ENCODE measurements at places on chromosomes 3 and 15. TPM values are rescaled to one million over a fixed set of nuclear protein-coding genes. Genes with fewer than 3 reads are reported as not detected.

The EXOSC7 gene
- 36.2 TPM for total RNA-seq

The RBPMS2 gene
- total RNA-seq, result 4.5 TPM

The FES gene
- 48.0 TPM for total RNA-seq

DNA sequence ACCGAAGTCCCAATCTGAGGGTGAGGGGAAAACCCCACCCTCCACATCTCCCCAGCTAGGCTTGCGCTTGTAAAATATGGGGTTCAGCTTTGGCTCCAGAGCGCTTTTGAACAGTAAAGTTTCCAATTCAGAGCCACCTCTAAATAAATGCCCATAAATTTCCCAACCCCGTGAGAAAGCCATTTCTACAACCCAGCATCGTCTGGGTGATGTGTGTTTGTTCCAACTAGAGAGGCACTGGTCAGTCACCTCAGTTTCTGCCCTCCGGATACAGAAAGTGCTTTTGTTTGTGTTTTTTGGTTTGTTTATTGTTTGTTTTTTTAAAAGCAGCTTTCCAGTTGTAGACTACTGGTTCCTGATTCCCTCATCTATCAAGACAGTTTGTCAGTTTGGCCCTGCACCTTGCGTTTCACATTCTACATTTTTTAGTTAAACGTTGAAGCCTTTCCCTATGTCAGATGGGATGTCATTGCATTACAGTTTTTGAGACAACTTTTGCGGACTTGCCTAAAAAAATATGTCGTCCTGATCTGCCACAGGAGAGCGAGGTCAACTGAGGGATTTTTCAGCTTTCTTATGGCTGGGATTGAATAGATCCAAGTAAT is 15.0 kb upstream of the SOX2 start:
- H3K36me3 ChIP-seq, result no peaks in the 10 kb centered on the region
- no peak overlapping the region for H3K27ac ChIP-seq
- peaks cover 16% of the 10 kb centered on the region for H3K4me1 ChIP-seq
- H3K27me3 ChIP-seq, result peaks cover 67% of the 10 kb centered on the region
- no peak overlapping the region for H3K4me3 ChIP-seq

DNA sequence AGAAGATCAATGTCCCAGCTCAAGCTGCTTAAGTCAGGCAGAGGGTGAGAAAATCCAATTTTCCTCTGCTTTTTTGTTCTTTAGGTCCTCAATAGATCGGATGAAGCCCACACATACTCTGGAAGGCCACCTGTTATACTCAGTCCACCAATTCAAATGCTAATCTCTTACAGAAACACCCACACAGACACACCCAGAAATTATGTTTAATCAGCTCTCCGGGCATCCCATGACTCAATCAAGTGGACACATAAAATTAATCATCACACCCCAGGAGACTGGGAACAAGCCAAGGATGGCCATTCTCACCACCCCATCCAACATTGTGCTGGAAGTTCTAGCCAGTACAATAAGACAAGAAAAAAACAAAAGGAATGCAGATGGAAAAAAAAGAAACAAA is 67.8 kb upstream of the SLC24A5 start:
- DNase-seq, result no peak
- no peak overlapping the region for H3K4me3 ChIP-seq
- peaks cover 2% of the 10 kb centered on the region for H3K4me1 ChIP-seq
- no peaks in the 10 kb centered on the region for H3K27me3 ChIP-seq
- H3K27ac ChIP-seq, result no peak overlapping the region

- no peaks in the 10 kb centered on the region for H3K27me3 ChIP-seq
- no peaks in the 10 kb centered on the region for H3K36me3 ChIP-seq
- DNase-seq, result no peak
- peaks cover 44% of the 10 kb centered on the region for H3K4me1 ChIP-seq
- H3K4me3 ChIP-seq, result no peak overlapping the region
- H3K27ac ChIP-seq, result peak overlapping the region; percentile 66
Measured at GRCh38 chr3:50444213-50444612, 59.2 kb downstream of the CACNA2D2 start.

- H3K4me1 ChIP-seq, result no peaks in the 10 kb centered on the region
- H3K36me3 ChIP-seq, result no peaks in the 10 kb centered on the region
- H3K27ac ChIP-seq, result no peak overlapping the region
- DNase-seq, result no peak
- H3K4me3 ChIP-seq, result no peak overlapping the region
Measured at GRCh38 chr15:80087104-80087503, 27.6 kb downstream of the ZFAND6 start.

DNA sequence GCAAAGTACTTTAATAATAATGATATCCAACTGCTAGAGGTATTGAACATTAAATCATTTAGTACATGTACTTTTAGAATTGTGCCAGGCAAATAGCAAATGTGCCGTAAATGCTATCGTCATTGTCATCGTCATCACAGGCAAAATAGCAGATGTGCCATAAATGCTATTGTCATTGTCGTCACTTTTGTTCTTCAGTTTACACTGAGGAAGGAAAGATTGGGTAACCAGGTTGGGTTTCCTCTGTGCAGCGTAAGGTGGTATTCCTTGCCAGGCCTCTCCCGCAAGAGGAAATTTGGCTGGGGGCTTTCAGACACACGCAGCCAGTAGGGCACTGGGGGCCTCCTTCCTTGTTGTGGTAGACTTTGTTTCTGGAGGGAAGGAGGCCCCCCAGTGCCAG is 26.4 kb downstream of the ABHD17C start:
- H3K4me1 ChIP-seq, result peaks cover 8% of the 10 kb centered on the region
- peak overlapping the region; percentile 21 for H3K27ac ChIP-seq
- H3K36me3 ChIP-seq, result no peaks in the 10 kb centered on the region
- DNase-seq, result no peak
- no peak overlapping the region for H3K4me3 ChIP-seq
- no peaks in the 10 kb centered on the region for H3K27me3 ChIP-seq

DNA sequence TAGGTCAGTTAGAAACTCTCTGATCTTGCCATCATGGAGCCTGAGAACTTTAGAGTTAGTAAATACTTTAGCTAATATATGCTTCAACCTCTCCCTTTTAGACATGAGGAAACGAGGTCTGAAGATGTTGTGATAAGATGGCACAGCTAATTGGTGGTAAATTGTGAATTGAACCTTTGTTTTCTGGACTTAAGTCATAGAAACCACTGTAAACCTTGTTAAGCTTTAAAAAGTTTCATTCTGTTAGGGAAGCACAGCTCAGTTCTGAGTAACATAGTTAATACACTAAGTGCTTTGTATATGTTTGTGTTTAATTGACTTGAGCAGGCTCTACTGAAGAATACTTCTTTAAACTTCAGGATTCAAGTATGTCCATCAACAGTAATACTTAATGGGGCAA is 108.6 kb downstream of the AKAP13 start:
- no peaks in the 10 kb centered on the region for H3K27me3 ChIP-seq
- no peak overlapping the region for H3K4me3 ChIP-seq
- H3K36me3 ChIP-seq, result no peaks in the 10 kb centered on the region
- H3K27ac ChIP-seq, result no peak overlapping the region
- peaks cover 14% of the 10 kb centered on the region for H3K4me1 ChIP-seq

DNA sequence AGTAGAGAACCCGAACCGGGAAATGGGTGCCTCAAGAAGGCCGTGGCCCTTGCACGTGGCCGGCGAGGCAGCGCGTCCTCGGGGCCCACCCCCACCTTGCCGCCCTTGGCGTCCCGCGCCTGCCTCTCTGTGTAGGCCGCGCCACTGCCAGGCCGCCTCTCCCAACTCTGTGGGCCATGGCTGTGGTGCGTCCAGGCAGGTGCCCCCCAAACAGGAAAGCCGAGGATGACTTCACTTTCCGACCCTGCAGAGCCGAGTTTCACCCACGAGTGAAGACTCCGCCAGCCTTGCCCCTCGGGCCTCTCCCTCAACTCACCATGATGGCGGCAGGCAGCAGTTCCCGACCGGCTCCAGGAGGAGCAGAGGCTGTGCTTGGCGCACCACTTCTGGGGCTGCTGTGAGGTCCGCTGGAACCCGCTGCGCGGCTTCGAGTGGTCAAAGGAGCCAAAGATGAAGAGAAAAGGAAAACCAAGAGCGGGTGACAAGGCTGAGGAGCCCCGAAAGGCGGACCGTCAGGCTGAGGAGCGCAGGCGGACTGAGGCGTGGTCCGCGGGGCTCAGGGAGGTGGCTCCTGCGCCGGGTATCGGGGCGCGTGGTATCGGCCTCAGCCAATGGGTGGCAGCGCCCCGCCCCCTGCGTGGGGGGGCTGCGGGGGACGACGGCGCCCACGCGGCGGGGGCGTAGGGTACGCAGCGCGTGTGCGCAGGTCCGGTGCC is at the start of gene DAZL:
TSS of gene DAZL (minus strand) at position 537 of the 716 bp plus-strand sequence. CDS start at position 319, 218 bp downstream.
- H3K27ac ChIP-seq, result no peak within 1 kb of the TSS
- no peak within 1 kb of the TSS for H3K4me3 ChIP-seq
- DNase-seq, result no peak
- no peaks in the 10 kb centered on the region for H3K27me3 ChIP-seq

DNA sequence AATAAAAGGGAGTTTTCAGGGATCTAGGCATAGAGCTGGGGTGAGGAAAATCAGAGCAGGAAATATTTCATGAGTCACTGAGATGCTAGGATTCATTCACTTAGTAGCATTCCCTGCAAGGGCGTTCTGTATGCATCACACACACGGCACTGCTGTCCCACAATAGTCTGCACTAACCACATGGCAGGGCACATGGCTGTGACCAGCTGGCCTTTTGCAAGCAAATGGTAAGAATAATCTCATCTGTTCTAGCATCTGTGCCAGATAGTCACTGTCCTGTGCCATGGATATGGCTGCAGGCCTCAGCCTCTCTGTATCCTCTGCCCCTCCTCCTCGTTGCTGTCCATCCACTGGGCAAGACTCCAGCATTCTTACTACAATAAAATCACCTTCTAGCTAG is 37.8 kb downstream of the BOC start:
- no peak overlapping the region for H3K27ac ChIP-seq
- H3K27me3 ChIP-seq, result no peaks in the 10 kb centered on the region
- no peak overlapping the region for H3K4me3 ChIP-seq
- H3K4me1 ChIP-seq, result peaks cover 9% of the 10 kb centered on the region

DNA sequence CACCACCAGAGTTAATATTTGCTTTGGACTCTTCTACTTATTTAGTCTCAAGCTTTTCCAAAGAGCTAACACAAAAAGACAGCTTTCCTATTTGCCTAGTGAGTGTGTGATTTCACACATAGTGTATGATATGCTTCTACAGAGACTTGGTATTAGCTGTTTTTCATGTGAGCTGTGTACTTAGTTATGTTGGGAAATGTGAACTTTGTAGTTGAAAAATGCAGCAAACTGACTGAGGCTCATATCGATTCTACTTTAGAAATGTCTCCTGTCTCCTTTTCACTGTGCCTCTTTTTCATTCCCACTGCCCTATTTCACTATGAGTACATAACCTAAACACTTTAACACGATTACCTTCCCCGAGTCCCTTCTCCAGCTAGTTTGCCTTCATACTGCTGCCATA is 136.5 kb downstream of the ALCAM start:
- no peaks in the 10 kb centered on the region for H3K27me3 ChIP-seq
- H3K36me3 ChIP-seq, result no peaks in the 10 kb centered on the region
- H3K27ac ChIP-seq, result no peak overlapping the region

GRCh38 chr3:139020868-139021234 is at the start of gene PRR23B:
Gene PRR23B (minus strand): TSS chr3:139020926. CDS start chr3:139020661, 265 bp downstream.
- H3K36me3 ChIP-seq, result no peaks in the 10 kb centered on the region
- no peaks in the 10 kb centered on the region for H3K27me3 ChIP-seq
- H3K4me1 ChIP-seq, result no peaks in the 10 kb centered on the region
- no peak for DNase-seq
- H3K27ac ChIP-seq, result no peak within 1 kb of the TSS

DNA sequence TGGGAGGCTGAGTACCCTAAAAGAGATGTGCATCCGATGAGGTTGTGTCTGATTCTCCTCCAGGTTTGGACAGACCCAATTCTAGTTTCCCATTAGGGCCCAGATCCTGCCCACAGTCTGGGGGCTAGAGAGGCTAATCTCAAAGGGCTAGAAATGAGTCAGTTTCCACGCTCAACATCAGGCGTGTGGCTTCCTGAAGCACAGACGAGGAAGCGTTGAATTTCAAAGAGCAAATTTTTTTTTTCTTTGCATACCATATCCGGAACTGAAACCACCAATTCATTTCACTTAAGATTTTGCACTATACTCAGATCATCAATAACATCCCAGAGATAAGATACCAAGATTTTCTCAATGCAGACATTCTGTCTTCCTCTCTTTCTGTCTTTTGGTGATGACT is 173.8 kb upstream of the BCL6 start:
- H3K27me3 ChIP-seq, result no peaks in the 10 kb centered on the region
- DNase-seq, result no peak
- no peaks in the 10 kb centered on the region for H3K36me3 ChIP-seq
- peak overlapping the region; percentile 18 for H3K27ac ChIP-seq

DNA sequence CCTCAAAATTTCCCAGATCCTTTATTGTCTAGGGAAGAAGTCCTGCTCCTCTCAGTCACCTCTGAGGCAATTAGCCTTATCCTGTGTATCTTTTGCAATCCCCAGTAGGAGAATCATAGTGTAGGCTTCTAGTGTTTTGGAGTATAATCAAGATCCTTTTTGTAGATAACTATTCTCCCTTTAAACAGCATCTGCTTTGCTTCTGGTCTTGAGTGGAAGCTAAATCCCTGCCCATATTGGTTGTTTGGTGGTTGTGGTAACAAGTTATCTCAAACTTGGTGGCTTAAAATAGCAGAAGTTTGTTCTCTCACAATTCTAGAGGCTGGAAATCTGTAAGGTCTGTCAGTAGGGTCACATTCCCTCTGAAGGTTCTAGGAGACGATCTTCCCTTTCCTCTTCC is 217.5 kb upstream of the RASGRP1 start:
- H3K4me3 ChIP-seq, result no peak overlapping the region
- H3K27me3 ChIP-seq, result no peaks in the 10 kb centered on the region
- no peak for DNase-seq

- no peak for DNase-seq
- no peak overlapping the region for H3K4me3 ChIP-seq
- H3K36me3 ChIP-seq, result no peaks in the 10 kb centered on the region
- H3K27me3 ChIP-seq, result no peaks in the 10 kb centered on the region
- H3K4me1 ChIP-seq, result peaks cover 9% of the 10 kb centered on the region
Measured at GRCh38 chr3:45164056-45164455, 17.9 kb upstream of the CDCP1 start.

GRCh38 chr3:58989163-58989562 is 60.7 kb downstream of the CFAP20DC start:
- no peak for DNase-seq
- no peaks in the 10 kb centered on the region for H3K27me3 ChIP-seq
- H3K36me3 ChIP-seq, result no peaks in the 10 kb centered on the region
- H3K27ac ChIP-seq, result no peak overlapping the region
- no peak overlapping the region for H3K4me3 ChIP-seq

DNA sequence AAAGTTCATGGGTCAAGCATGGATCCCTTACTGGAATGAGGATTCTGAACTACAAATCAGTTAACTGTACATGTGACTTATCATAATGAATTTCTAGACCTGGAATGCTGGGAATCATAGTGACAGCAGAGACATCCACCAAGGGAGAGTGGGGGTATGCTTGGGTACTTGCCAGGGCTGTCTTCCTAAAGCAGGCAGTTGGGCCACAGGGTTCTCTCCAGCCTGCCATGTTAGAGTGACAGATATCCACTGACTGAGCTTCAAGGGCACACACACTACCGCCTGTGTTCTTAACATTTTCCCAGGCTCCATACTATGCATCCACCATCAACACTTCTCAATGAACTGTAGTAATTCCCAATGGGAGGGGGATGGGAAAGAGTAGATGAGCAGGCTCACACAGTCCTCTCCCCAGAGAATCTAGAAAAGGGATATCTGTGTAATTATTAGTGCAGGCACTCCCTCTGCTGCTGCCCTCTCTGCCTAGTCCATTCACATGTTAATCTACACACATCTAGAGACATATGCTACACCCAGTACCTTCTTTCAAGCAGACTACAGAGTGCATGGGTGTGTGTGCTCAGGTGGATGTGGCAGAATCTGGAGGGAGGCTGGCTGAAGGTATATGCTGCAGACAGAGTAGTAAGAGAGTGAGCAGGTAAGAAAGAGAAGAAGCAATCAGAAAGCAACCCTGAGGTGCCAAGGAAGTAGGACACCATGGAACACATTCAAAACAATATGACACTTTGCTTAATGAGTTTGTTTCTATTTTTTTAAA is 3.7 kb downstream of the FSTL1 start:
- H3K27me3 ChIP-seq, result peaks cover 8% of the 10 kb centered on the region
- H3K27ac ChIP-seq, result no peak overlapping the region
- no peak for DNase-seq
- H3K36me3 ChIP-seq, result no peaks in the 10 kb centered on the region
- peaks cover 14% of the 10 kb centered on the region for H3K4me1 ChIP-seq

Data from upper lobe of right lung (tissue), 1 donor.